ENCODE measurements at places on chromosomes 2 and 18. TPM values are rescaled to one million over a fixed set of nuclear protein-coding genes. Genes with fewer than 3 reads are reported as not detected.

DNA sequence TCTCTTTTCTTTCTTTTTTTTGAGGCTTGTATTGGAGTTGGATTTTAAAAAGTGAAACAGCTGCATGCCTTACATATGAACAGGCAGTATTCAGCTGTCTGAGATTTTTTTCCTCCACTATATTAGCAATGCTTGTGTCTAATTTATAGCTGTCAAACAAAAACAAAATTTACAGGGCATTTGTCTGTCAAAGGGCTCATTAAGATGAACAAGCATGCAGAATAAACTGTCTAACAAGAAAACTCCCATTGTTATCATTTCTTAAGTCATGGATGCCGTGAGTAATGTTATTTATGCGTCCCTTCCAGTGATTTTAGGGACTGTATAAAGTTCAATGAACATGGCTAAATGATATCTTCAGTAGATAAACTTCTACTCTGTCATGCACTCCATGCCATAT, 674.7 kb downstream of the PLCL1 start:
- no peak for ATAC-seq

DNA sequence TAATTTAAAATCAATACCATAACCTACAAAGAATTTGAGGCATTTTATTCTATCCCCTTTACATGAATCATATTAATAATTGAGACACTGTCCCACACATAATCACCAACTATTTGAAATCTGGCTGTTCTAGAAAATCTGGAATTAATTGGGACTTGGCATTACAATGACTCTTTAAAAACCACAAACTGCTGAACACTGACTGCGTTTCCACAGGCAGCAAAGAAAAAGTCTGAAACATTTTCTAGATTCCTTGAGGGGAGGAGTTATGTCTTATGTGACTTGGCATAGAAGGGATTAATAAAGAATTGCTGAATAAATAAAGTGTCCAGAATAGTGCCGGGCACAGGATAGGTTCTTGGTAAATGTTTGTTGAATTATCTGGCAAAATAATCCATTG, 61.4 kb downstream of the GPR39 start:
- ATAC-seq = no peak

GRCh38 chr18:75474332-75474731, 46.8 kb upstream of the SMIM21 start:
- no peak for ATAC-seq

The CFC1 gene
- not detected for total RNA-seq

GRCh38 chr2:174835797-174836255, 71.6 kb upstream of the CHRNA1 start:
- ATAC-seq = peak; percentile 18

DNA sequence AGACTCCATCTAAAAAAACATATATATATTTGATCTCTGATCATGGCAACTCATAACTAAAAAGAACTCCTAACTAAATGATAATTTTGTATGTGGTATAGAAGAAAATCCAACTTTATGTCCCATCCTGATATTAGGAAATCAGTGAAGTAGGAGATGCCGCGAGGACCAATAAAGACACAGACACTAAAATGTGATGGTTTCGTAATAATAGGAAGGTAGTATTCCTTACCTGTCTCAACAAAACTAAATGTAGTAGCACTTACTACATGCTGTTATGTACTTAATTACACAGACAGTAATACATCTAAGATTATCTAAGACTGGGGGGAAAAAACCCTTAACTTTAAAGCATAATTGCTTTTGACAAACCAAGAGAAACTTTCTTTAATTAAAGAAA, 63.5 kb downstream of the TRIP12 start:
- no peak for ATAC-seq

DNA sequence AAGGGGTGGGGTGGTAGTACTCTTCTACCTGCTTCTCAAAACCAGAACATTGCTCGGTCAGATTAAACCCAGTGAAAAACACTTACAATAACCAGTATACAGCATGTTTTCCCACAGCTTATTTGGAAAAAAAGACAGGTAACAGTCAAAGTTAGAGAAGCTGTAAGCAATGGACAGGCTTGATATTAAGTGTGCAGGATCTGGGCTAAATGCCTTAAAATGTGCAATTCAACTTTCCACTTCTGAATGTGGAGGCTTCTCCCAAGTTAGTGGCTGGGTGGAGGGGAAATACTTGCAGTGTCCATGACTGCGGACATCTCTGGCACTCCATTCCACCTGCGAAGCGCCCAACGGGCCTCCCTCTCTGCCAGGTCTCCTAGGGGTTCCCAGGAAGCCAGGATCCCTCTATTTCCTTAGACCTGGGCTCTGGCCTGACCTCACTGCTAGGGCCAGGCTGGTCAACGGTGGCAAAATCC, 5.3 kb downstream of the ZEB2 start:
- ATAC-seq = no peak

The CDH7 gene
- total RNA-seq = not detected

The IFT172 gene
- total RNA-seq = 17.8 TPM

The CAPG gene
- 9.4 TPM for total RNA-seq

The TMEM150A gene
- 19.8 TPM for total RNA-seq

DNA sequence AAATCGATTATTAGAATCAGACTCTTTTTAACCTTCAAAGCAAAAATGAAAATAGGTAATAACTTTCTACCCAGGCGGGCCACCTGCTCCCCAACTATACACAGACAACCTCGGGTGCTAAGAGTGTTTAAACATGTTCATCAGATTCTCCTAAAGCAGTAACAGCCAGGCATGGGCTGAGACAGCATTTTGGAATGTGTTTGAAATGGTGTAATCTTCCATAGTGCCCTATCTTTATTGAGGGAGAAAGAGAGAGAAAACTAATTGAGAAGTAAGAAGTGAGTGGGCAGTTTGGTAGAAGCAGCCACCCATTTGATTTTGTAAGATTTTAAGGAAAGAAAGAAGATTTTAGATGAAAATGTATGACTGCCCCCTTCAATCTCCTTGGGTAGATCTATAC, 196.1 kb upstream of the CTAGE1 start:
- ATAC-seq = no peak

The PLGLB1 gene
- total RNA-seq = 2.7 TPM

GRCh38 chr18:21629089-21629832, 17.1 kb downstream of the SNRPD1 start:
- no peak for ATAC-seq

The UNC80 gene
- 14.5 TPM for total RNA-seq

GRCh38 chr2:222547083-222547482, 108.8 kb downstream of the FARSB start:
- no peak for ATAC-seq

The CGREF1 gene
- 14.9 TPM for total RNA-seq

The BOK gene
- 1.0 TPM for total RNA-seq

DNA sequence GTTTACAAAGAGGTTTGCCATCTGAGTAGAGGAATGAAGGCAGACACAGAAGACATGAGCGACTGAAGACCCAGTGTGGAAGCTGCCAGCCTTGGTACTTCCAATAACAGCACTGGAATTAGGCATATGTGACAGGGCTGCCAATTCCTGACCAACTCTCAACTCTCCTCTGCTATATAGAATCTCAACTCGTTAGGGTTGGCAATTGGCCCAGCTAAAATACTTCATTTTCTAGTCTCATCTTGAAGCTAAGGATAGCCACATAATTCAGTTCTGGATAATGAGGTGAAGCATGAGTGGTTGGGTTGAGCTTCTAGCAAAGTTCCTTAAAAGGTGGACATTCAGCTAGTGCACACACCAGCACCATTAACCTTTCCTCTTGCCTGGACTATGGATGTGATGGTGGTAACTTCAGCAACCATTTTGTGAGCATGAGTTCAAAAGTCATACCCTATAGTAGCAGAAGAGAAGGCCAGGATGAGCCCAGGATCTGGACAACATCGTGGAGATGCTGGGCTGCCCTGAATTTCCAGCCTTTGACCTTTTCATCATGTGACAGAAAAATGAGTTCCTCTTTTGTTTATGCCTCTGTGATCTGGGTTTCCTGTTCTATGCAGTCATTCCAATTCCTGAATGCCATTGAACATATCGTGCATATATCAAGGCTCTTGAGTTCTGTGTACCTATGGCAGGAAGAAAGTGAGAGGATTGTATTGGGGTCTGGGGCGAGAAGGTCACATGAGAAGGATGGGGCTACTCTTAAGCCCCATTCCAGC, 68.1 kb upstream of the HAAO start:
- ATAC-seq = no peak

DNA sequence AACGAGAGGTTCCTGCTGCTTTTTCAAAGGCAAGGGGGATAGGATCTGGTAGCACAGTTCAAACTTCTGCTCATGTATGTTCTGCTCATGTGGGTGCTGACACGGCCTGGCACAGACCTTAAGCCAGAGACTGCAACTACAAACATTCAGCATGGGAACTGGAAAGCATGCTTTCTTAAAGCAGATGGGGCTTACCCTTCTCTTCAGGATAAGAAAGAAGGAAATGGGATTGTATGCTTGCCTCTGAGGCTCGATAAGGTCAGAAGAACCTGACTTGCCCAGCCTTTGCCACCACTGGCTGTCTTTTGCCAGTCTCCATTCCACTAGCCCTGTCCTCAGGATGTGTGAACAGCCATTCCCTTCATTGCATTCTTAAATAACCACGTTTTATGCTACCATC, 10.7 kb downstream of the DOCK10 start:
- ATAC-seq = no peak

- ATAC-seq = no peak
These were observed 2116.2 kb upstream of the PIK3C3 start for GRCh38 chr18:39838831-39839230.

- ATAC-seq = no peak
These were observed 42.8 kb downstream of the TRAPPC12 start for GRCh38 chr2:3422161-3422779.

All from motor neuron (in vitro differentiated cells).